ENCODE measurements at places on chromosomes 6 and 20. TPM values are rescaled to one million over a fixed set of nuclear protein-coding genes. Genes with fewer than 3 reads are reported as not detected.

- peak; percentile 17 for DNase-seq
Observed at GRCh38 chr6:132456700-132457143, 55.4 kb upstream of the MOXD1 start.

- DNase-seq: no peak
Observed at GRCh38 chr6:34074064-34074742, 71.7 kb downstream of the GRM4 start.

Gene TPD52L1
- total RNA-seq: 28.0 TPM

GRCh38 chr6:159926542-159927203 lies 35.9 kb downstream of the MAS1 start:
- DNase-seq: no peak

Gene SNTA1
- 13.9 TPM for total RNA-seq

DNA sequence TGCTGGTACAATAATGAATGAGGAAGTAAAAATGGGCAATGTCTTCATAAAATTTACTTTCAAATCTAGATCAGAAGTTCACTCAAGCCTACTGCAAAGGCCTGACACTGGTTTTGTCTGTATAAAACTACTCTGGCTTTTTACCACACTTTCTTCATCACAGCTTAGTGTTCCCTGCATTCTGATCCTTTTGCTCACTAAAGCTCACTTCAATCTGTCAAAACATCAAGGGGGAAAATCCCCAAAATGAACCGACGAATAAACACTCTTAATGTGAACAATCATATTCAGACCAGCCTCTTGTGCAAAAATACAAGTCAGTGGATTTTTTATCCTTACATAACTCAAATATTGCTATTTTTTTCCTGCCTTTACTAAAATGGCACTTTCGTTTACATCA lies 98.5 kb downstream of the PRDM1 start:
- no peak for DNase-seq

DNA sequence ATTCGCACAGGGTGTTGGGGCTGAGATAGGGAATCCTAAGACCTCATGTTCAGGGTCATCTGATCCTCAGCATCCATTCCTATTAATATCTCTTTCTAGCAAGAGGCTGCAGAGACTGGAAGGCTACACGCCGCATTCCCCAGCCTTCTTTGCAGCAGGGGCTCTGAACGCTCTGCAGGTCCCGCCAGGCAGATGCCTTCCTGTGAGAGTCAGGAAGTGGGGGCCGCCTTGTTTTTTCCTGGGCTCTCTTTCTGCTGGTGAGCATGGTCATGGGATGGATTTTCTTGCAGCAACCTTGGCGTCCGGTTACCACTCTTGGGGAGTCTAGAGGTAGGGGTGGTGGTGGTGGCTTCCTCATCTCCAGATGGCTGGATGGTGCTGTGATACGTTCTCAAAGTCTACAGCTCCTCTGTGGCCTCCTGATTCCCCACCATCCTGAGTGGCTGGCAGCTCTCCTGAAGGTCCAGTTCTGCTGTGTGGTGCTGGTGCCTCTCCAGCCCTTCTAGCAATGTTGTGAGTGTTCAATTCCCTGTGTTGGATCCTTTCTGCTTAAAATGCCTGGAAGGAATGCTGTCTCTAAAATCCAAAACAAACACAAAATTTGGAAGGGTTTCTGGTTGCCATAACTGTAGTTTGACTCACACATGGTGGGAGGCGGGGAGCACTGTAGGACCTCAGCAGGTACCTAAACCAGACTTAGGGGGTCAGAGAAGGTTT lies 111.9 kb downstream of the CEBPB start:
- no peak for DNase-seq

Gene ADGB
- not detected for total RNA-seq

DNA sequence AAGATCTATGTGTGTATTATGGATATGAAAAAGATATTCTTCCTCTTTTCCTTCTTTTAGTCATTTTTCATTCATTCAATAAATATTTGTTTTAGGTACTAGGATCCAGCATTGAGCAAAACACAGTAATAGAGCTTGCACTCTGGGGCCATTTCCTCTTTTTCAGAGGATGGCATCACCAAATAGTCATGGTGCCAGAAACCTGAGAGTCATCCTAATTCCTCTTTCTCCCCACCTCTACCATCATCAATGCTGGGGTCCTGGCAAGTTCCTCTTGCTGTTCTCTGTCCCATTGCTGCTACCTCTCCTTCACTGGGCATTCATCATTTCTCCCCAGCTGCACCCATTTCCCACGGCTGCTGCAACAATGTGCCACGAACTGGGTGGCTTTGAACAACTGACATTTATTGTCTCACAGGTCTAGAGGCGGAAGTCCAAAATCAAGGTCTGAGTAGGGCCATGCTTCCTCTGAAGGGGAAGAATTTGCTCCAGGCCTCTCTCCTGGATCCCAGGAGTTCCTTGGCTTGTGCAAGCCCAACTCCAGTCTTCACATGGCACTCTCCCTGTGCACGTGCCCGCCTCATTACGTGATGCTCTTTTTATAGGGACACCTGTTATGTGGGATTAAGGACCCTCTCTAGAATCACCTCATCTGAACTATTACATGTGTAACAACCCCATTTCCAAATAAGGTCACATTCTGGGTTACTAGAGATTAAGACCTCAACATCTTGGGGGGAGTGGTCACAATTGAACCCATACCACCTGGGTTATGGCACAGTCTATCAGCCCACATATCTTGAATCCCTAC lies 9.5 kb upstream of the IGF2R start:
- no peak for DNase-seq

Gene MEI4
- total RNA-seq: not detected

DNA sequence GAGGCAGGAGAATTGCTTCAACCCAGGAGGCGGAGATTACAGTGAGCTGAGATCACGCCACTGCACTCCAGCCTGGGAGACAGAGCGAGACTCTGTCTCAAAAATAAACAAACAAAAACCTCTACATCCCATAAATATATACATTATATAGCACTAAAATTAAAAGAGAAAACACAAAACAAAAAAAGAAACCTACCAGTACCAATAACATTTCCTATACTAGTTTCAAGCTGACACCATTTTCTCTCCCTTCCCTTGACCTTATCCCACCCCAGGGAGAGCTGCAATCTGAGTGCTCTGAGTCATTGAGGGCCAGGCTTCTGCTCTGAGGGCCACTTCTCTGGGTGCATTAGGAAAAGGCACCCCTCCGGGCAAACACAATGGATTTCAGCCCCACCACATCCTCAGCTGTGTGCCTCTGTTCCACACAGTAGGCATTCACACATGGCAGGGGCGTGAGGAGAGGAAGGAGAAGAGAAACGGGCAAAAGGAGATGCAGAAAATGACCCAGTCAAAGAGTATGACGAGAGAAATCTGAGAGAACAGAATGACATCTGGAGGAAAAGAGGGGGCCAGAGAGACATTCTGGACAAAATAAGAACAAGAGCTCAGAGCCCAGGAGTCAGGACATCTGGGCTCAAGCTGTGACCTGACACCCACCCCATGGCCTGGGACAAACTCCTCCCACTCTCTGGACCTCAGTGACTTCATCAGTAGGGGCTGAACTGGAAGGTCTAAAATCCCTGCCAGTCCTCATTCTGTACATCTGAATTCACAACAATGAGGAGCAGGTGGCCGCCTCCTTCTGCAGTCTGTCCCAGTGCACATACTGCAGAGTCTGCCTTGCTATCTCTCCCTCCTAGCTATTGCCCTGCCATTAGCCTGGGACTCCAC lies 18.2 kb downstream of the TRIM26 start:
- no peak for DNase-seq

Gene ATP6V1G2
- 3.2 TPM for total RNA-seq

GRCh38 chr20:32505723-32506473 lies 79.2 kb downstream of the NOL4L start:
- DNase-seq: no peak

Gene SERINC1
- 169 TPM for total RNA-seq

- peak; percentile 32 for DNase-seq
Observed at GRCh38 chr6:8215631-8216030, 113.3 kb upstream of the EEF1E1 start.

GRCh38 chr6:170067923-170068360 lies 222.9 kb downstream of the DLL1 start:
- DNase-seq: no peak

DNA sequence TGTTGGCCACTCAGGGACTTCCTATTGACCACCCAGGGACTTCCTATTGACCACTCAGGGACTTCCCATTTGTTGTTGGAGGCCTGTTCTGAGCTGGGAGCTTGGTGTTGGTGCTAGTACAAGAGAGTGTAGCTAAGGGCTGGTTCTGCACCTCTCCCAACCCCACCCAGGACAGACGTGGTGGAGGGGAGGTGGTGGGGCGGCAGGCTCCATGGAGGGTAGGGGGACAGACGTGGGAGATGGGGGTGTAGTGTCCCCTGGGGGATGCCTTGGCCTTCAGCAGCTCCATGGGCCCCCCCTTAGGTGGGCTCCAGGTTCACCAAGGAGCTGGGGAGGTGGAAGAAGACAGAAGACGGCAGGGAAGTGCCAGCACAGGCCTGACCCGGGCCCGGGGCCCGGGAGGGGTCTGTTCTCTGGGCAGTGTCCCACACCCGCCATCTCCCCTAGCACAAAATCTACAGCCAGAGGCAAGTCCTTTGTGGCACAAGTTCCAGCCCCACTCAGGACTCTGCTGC lies 33.9 kb downstream of the CHRNA4 start:
- DNase-seq: no peak

DNA sequence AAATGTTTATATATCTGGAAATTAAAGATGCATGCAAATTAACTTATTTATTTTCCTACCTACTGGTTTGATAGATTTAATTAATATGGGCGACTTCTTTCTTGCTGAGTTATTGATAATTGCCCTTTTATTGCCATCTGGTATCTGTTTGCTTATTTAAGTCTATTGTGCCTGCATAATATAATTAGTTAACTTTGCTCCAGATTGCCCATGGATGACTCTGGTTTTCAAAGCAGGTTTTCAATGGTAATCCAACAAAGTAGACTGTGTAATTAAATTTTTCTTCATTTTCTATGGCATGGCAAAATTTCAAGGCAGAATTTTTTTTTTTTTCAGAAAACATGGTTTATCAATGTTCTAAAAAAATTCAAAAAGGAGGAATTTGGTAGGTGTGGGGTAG lies 1092.0 kb downstream of the GRIK2 start:
- DNase-seq: no peak

Gene SPTLC3
- total RNA-seq: not detected

DNA sequence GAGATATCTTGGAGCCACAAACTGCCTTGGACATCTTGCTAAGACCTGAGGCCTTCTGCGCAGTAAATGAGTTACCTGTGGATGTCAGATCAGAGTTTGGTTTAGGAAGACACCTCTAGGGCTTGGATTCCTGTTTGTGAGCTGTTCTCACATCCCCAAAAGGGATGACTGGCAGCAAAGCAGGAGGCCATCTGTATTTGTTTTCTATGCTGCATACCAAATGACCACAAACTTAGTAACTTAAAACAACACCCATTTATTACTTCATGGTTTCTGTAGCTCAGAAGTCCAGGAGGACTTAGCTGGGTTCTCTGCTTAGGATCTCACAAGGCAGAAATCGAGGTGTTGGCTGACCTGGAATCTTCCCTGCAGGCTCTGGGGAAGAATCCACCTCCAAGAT lies 116.7 kb downstream of the UNC5CL start:
- peak; percentile 67 for DNase-seq
